Stimulated activated CD4-positive, alpha-beta T cell treated with anti-CD3 and anti-CD28 coated beads, TNF-alpha, amount 100 ng/mL, for 24 hours (primary cell): ENCODE measurements at places on chromosomes 2 and 18.

GRCh38 chr2:147374423-147374811 is 470.4 kb upstream of the ACVR2A start:
- DNase-seq = no peak

- no peak for DNase-seq
Measured at GRCh38 chr2:217685255-217685605, 317.6 kb downstream of the TNS1 start.

DNA sequence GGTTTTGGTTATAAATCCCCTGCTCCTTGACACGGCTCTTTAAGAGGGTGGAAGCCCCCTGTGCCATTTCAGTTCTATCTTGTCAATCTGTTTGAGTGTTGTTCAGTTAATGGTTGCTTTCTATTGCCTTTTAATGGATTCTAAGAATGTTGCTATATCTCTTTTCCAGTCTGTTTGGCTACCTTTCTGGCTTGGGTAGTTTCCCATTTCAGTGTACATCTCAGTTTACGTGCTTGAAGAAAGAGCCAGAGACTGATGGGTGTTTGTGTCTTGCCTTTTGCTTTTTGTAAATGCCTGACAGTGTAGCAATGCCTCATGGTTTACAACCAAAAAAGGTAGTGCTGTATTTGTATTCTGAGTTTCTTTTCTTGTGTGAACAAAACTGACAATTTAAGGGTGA is 45.3 kb downstream of the SPATS2L start:
- DNase-seq = no peak

DNA sequence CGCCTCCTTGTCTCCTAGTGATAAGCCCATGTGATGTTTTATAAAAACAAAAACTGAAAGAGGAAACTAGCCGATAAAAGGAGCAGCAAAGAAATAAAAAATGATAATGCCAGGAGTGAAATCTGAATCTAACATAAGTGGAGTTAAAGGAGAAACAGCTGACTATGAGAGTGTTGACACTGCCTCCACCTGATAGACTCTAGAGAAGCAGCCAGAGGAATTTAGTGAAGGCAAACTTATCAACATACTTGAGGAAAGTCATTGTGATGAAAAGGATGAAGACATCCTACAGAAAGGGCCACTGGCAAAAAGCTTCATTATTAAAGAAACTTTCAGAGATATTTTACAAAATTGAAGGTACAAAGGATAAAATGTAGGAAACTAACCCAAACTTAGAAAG is 1.9 kb downstream of the M1AP start:
- no peak for DNase-seq

DNA sequence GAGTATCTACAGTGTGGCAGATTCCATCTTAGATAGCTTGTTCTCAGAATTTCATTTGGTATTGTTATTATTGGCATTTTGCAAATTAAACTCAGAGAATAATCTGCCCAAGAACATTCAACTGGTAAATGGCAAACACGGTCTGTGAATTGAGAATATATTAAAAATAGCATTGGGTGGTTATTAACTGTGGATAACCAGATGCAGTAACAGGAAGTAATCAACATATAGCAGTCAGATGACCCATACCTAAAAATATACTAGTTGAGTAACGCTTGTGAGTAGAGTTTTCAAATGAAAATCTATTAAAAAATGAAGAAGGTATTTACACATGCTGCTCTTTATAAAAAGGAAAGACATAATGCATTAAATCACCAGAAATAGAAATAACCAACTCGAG is 129.5 kb downstream of the ZNF804A start:
- DNase-seq = no peak

DNA sequence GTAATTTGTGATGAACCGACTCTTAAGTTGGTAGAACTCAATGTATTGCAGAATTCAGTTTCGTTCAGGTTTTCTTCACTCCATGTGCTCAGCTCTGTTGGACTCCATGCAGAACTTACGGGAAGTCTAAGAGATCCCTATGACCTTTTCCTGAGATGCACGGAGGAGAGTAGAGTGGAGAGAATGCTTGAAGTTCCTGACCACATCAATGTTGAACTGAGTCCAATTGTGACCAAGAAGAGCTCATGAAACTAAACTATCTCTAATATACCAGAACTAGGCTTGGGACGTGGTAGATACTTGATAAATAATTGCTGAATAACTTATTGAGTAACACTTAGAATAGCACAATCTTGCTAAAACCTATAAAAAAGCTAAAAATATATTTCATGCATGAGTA is 47.2 kb downstream of the TMEM178A start:
- DNase-seq = no peak

- DNase-seq = no peak
Measured at GRCh38 chr18:58135183-58135641, 91.2 kb downstream of the NEDD4L start.
